ENCODE measurements at places on chromosomes 12 and 14.

DNA sequence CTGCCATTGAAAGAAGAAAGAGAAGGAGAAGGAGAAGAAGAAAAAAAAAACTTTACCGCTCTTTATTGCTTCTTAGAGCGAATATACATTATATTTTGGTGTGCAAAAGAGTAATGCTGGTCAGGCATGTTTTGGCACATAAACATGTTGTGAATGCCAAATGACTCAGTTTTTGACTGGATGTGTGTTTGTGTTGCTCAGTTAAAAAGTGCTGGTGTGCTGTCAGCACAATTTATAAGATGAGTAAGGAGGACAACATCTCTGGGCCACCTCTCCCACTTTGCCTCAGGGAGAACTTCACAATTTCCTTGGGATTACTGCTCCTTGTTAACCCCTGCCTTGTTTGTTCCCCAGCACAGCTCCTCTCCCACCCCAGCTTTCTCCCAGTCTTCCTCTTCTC, 584.8 kb downstream of the ETNK1 start:
- DNase-seq: no peak

DNA sequence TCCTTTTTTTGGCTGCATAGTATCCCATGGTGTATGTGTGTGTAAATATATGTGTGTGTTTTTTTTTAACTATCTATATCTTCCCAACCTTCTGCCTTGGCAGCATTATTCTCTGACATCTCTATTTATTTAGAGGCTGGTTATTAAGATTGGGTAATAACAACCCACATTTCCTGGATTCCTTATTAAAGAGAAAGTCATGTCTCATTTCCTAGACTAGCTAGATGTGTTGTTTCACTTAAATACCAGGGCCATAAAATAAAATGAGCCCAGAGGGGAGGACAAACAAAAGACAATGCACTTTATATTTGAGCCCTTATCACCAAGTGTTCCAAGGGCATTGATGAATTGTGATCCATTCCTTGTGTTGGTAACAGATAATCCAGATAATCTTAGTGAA, 169.1 kb downstream of the SLC5A8 start:
- no peak for DNase-seq

DNA sequence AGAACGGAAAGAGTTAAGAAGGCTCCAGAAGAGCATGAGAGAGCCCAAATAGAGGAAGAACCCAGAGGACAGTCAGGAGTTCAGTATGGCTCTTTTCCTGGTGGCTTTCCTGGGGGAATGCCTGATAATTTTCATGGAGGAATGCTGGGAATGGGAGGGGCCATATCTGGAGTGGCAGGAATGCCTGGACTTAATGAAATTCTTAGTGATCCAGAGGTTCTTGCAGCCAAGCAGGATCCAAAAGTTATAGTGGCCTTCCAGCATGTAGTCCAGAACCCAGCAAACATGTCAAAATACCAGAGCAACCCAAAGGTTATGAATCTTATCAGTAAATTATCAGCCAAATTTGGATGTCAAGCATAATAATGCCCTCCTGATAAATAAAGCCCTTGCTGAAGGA, 15.5 kb upstream of the SYT10 start:
- no peak for DNase-seq

- DNase-seq: no peak
These were observed 12.8 kb downstream of the ZFYVE1 start for GRCh38 chr14:73014105-73014504.

DNA sequence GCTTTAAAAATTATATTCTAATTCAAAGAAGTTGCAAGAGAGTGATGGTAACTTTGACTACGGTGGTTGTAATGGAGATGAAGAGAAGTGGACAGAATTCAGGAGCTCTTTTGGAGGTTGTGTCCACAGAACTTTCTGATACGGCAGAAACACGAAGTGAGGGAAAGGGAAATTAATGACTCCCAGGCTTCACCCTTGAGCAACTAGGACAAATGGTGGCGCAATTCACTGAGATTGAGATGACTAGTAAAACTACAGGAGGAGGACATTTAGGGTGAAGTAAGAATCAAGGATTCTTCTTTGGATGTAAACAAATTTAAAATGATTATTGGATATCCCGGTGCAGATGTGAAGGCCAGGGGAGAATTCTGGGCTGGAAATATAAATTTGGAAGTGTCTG, 212.6 kb downstream of the PTPRO start:
- DNase-seq: peak; percentile 35

- no peak for DNase-seq
These were observed 86.7 kb upstream of the PTHLH start for GRCh38 chr12:28059220-28059619.

DNA sequence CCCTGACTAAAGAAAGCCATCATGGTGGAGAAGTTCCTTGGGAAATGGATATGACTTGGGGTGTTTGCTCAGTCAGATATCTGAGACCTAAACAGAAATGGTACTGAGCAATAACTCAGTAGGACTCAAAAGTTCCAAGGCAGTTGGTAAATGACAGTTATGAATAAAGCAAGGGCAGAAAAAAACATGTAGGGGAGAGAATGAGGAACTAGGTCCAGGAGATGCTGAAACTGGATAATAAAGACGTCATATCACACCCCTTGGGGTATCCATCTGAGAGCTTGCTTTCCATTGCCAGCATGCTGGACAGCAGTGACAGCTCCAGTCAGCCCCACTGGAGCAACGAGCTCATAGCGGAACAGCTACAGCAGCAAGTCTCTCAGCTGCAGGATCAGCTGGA, 37.5 kb downstream of the RPGRIP1 start:
- DNase-seq: no peak

- no peak for DNase-seq
These were observed 60.9 kb downstream of the NAV3 start for GRCh38 chr12:77891518-77892147.

DNA sequence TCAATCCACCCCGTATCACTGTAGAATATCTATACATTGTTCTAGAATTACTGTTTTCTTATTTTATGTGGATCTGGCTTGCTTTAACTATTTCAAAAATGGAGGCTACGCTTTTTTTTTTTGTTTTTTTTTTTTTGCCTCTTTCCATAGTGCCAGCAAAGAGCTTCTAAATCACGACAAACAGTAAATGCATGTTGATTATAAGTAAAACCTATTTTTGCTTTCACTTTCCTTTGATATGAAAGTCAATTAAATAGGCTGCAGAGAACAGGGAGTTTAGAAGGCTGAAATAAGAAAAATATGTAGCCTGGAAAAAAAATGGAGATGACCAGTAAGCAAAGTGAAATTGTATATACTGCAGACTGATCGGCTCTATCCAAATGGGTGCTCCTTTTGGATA, 112.3 kb upstream of the AMIGO2 start:
- DNase-seq: no peak

- DNase-seq: peak; percentile 85
These were observed 49.1 kb upstream of the RIMBP2 start for GRCh38 chr12:130765186-130765659.

- DNase-seq: peak; percentile 2
These were observed 200.3 kb upstream of the CAND1 start for GRCh38 chr12:67068761-67069450.

DNA sequence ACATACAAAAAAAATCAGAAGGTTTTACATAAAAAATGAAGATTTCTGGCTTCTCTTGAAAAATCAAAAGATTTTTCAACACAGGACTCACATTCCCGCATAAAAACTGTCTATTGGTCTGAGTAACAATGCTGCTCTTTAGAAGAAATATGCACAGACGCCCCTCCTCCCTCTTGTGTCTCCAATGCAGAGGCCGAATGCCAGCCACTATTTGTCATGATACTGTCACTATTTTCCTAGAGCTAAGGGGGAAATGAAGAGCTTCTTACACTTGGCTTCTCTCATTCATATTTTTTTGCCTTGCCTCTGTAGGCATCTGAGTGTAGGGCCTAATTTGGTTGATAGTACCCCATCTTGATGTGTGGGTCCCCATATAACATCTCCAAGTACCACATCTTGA, 98.0 kb downstream of the BBS10 start:
- DNase-seq: no peak

GRCh38 chr14:83379436-83379835, 1845.8 kb upstream of the SEL1L start:
- no peak for DNase-seq

DNA sequence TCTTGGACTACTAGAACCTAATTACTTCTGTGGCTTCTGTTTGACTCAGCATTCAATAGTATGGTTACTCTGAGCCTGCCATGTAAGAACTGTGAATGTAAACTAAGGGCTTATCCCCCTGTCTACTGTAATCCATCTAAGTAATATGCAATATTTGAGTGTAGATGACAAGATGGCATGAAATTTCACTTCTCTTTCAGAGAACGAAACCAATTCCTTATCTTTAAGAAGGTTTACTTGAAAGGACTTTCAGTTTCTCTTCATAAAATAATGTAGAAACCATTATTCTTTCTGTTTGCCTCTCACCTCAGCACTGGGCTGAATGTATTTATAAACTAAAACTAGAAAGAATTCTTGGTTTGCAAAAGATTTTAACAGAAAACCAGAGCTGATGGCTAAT, 60.4 kb upstream of the ARID2 start:
- peak; percentile 20 for DNase-seq

DNA sequence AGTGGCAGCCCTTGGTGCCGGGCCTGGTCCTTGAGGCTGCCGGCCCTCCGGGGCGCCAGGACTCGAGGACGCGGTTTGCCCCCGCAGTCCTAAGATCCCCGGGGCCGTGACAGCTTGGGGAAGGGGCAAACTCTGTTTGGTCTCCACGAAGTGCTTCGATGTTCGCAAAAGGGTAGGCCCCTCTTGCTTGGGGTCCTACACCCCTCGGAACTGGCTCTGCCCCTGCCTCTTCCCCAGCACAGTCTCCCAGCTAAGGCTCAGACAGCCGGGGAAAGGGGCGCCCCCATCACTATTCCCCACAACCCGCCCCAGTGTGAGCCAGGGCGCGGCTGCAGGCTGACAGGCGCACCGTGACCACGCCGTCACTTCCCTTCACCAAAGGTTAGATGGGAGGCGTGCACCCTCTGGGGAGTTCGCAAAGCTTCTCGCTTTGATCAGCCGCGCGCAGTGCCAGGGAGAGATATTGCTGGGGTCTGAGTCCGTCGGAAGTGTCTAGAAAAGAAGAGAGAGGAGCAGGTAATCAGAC, 7.2 kb upstream of the OTX2 start:
- DNase-seq: no peak

- DNase-seq: no peak
These were observed 224.2 kb downstream of the LRFN5 start for GRCh38 chr14:41830714-41831406.

DNA sequence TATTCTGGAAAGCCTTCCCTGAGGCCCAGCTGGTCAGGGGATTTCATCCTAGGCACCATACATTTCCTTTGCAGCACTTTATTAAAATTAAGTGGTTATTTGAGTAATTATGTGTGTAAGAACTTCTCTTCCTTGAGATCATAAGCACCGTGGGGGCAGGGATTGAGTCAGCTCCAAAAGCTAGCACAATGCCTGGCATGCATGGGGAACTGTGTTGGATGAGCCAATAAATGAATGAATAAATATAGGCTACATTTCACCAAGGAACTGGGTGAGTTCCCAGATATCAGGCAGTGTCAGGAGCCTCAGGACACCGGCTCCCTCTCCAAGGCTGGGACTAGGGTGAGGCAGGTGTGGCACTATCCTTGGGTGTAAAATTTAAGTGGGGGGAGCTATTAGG, 82.8 kb upstream of the FBXO21 start:
- no peak for DNase-seq

- no peak for DNase-seq
These were observed 3.7 kb downstream of the MYO1A start for GRCh38 chr12:57046086-57046791.

DNA sequence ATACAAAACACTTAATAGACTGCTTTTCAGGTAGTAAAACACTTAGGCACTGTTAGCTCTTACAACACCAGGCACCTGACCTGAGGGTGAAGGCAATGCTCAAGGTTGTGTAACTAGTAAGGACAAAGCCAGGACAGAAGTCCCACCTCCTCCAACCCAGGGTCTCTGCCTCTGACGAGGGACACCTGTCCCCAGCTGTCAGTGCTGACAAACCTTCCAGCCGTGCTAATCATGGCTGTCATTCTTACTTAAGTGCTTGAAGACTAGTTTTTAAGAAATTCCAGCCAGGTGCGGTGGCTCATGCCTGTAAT, 62.5 kb upstream of the MAX start:
- DNase-seq: no peak

DNA sequence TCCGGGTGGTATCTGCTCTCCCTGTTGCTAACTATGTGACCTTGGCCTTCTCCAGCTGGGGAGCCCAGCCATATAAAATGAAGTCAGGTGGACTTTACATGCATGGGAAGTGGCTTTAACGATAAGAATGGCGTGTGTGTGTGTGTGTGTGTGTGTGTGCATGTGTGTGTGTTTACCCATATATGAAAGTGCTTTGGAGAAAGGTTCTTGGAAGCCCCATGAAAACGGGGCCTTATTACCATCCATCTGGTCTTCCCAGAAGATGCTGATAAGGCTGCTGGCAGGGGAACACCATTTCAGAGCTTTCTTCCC, 94.8 kb downstream of the LRRC74A start:
- DNase-seq: no peak

GRCh38 chr14:22994762-22995275, 12.5 kb upstream of the AJUBA start:
- peak; percentile 53 for DNase-seq

DNA sequence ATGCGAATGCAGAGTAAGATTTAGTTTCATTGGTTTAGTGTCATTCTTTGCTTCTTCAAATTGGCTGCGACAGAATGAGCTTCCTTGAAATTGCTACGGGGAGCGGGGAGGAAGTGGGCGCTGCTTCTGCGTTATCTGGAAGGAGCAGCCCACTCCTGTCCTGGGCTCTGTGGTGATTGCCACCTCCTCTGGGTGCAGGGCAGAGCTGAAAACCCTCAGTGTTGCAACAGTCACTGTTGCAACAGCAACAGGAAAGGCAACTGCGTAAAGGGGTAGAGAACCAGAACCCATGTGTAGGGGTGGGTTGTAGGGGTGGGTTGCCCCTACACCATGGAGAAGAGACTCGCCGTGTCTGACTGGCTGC, 57.7 kb downstream of the MAX start:
- DNase-seq: peak; percentile 98

- DNase-seq: no peak
These were observed 33.6 kb downstream of the HCAR2 start for GRCh38 chr12:122669397-122670070.

GRCh38 chr12:92495108-92495507, 207.7 kb upstream of the PLEKHG7 start:
- no peak for DNase-seq

GRCh38 chr14:106605548-106606448, 1079.4 kb downstream of the TMEM121 start:
- DNase-seq: peak; percentile 9

DNA sequence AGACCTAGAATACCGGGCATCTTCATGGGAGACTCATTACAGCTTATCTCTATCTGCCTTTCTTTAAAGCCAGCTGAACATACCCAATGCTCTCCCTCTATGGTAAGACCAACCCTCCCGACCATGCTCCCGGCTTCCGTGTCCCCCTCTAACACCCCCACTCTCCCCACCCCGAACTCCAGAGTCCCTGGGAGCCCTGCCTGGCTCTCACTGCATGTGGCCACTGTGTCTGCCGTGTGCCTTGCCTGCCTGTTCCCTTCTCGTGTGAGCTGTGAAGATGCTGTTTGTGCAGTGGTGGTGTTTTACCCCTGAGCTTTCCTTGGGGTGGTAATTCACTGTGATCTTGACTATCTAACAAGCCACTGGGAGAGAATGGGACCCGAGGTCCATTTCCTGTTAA, 146.4 kb upstream of the FKBP4 start:
- DNase-seq: no peak
